ENCODE measurements at places on chromosomes 2 and 18. TPM values are rescaled to one million over a fixed set of nuclear protein-coding genes. Genes with fewer than 3 reads are reported as not detected.

The PPP4R3B gene
- 65.7 TPM for total RNA-seq

The SERPINB13 gene
- not detected for total RNA-seq

The GNLY gene
- not detected for total RNA-seq

The KIAA2012 gene
- 0.89 TPM for total RNA-seq

The ELOA2 gene
- total RNA-seq, result not detected

The ST3GAL5 gene
- 3.8 TPM for total RNA-seq

The COL4A3 gene
- total RNA-seq, result 0.60 TPM

The DYNAP gene
- not detected for total RNA-seq

The CPS1 gene
- 5.0 TPM for total RNA-seq
